ENCODE measurements at places on chromosomes 6 and 20. TPM values are rescaled to one million over a fixed set of nuclear protein-coding genes. Genes with fewer than 3 reads are reported as not detected.

The C4A gene
- 3.6 TPM for total RNA-seq

The SLC52A3 gene
- total RNA-seq, result not detected

The ECHDC1 gene
- 47.1 TPM for total RNA-seq

The OOEP gene
- 0.52 TPM for total RNA-seq

The SHLD1 gene
- 7.0 TPM for total RNA-seq

The UST gene
- total RNA-seq, result 0.42 TPM

The ECT2L gene
- not detected for total RNA-seq

The TNNC2 gene
- not detected for total RNA-seq

The CDH4 gene
- total RNA-seq, result 0.13 TPM

The PNLDC1 gene
- 0.57 TPM for total RNA-seq

DNA sequence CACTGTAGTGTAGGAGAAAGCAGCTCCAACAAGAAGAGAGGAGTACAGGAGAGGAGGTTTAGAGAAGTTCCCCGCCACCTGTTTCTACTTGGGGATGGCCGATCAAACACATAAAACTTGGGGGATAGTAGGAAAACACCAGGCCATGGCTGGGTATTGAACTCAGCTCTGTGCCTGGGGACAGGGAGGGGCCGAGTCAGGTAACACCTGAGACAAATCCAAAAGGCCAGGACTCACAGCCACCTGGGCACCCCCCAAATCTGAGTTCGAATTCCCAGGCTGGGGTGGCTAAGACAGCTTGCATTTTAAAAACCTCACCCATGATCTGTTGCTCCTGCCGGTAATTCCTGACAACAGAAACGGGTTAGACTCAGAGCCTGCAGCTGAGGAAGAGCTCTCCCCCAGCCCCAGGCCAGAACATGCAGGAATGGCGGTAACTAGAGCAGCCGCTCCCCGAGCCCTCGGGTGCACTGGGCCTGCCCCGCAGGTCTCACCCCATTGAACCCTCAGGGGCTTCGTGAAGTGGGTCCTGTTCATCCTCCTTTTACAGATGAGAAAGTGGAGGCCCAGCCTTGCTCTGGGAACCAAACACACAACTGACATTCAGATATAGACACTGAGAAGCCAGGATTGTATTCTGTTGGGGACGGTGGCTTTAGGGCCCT lies 61.0 kb downstream of the TCP11 start:
- no peak for DNase-seq

GRCh38 chr20:62697468-62697912 lies 11.1 kb upstream of the NTSR1 start:
- DNase-seq, result no peak

DNA sequence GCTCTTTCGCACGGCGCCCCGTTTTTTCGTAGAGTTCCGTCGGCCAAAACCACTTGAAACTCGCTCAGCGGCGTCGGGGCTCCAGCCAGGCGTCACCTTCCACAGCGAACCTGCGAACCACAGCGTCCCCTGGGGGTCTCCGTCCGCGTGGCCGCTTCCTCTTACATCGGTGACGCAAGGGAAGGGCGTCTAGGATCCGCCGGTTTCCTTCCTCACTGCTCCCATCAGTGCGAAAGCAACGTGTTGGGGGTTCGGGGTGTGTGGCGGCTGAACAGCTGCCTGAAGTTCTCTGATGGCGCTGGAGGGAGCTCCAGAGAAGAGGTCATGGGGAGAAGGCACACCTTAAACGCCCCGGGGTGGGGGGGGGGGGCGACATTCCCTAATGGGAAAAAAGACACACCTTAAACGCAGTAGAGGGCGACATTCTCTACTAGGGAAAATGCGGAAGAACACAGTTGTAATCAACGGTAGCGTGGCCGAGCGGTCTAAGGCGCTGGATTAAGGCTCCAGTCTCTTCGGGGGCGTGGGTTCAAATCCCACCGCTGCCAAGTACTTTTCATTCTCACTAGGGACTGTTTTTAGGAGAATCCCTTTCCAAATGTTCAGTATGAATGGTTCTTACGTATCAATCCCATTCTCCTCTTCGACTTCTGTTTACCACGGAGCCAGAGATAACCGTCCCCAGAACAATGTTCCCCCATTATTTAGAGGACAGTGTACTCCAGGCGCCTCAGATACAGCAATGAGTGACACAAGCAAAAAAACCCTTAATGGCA lies 16.4 kb downstream of the ZNF311 start:
- DNase-seq, result peak; percentile 83

GRCh38 chr6:77017537-77017936 lies 445.8 kb downstream of the HTR1B start:
- DNase-seq, result no peak

- DNase-seq, result peak; percentile 6
These were observed 44.3 kb upstream of the FRMD1 start for GRCh38 chr6:168123165-168123911.

- no peak for DNase-seq
These were observed 136.3 kb downstream of the PREX1 start for GRCh38 chr20:48691523-48691922.

DNA sequence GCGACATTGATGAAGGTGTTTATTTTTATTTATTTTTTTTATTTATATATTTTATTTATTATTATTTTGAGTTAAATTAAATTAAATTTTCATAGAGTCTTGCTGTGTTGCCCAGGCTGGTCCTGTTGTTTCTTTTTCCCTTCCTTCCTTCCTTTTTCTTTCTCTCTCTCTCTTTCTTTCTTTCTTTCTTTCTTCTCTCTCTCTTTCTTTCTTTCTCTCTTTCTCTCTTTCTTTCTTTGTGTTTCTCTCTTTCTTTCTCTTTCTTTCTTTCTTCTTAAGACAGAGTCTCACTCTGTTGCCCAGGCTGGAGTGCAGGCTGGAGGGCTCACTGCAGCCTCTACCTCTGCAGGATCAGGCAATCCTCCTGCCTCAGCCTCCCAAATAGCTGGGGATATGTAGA lies 84.7 kb upstream of the AKAP12 start:
- no peak for DNase-seq

DNA sequence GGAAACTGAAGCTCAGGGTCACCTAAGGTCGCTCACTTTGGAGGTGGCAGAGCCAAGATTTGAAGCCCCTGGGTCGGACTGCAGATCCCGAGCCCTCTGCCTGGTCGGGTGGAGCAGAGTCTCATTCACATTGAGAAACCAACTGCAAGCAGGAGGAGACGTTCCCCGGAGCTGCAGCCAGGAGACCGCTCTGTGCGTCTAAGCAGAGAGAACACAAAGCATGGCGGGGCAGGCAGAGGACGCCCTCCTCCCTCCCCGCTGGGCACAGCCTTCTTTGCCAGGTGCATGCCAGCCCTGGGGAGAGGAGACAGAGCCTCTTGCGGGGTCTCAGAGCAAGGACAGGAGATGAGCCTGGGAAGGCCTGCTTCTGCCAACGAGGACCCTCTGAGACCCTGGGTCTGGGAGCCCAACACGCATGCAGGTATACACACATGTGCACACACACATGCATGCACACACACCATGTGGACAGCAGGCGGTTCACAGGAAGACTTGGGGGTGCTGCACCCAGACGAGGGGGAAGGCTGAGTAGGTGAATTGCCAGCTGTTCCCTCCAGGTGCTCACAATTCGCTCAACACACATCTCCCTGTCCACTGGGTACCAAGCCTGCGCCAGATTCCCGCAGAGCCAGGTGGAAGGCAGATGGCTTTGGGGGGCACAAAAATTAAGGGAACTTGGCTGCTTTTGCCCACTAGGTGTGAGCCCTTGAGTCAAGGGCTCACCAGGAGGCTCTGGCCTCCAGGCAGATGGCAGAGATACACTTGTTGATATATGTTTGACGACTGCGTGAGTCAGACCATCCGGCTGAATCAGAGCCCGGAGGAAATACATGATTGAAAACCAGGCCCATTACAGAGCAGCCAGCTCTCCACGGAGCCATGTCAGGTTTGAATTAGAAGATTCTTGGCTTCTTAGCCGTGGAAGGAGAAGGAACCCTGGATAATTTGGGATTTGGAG lies 5.5 kb upstream of the NTSR1 start:
- peak; percentile 29 for DNase-seq

DNA sequence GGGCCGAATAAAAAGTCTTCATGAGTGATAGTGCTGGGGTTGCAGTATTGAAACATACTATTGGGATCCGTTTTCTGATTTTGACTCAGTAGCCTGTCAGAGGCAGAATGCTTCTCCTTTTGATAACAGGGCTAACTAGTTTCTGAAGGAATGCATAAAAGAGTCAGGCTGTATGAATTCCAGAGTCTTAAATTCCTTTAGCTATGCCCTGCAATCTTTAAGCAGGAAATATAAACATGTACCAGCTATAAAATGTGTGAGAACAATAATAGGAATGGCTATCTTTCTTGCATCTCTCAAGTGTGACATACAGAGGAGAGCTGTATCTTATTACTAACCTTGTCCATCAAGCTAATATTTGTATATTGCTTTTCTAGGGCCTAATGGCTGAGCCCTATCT lies 917.1 kb downstream of the KIF16B start:
- no peak for DNase-seq

- no peak for DNase-seq
These were observed 221.0 kb upstream of the SULF2 start for GRCh38 chr20:48006036-48006833.

DNA sequence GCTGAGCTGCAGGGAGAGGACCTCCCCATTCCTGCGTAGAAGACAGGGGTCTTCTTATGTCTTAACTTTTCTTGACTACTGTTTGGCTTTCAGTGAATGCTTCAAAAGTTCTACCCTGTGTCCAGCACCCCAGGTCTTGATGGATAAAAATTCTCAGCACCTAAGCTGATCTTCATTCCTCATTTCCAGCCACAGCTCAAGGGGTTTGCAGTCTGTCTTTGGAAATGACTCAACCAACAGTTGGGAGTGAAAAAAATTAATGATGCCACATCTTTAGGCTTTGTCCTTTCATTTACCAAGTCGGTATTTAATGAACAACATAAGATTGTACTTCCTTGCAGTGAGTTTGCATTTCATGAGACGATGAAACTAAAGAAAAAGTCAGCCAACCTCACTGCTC lies 40.3 kb downstream of the PRDM1 start:
- no peak for DNase-seq

DNA sequence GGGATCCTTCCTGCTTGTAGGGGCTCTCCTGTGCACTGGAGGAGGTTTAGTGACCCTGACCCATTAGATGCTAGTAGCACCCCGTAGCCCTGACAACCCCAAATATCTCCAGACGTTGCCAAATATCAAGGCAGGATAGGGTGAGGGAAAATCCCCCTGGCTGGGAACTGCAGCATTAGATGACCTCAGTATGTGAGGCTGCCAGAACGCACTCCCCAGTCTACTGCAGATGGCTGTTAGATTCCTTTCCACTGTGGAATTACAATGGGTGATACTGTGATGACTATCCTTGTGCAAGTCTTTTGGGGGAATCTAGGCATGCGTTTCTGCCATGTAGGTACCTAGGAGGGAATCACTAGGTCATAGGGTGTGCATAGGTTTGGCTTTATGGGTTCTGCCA lies 226.3 kb upstream of the KCNG1 start:
- DNase-seq, result no peak

DNA sequence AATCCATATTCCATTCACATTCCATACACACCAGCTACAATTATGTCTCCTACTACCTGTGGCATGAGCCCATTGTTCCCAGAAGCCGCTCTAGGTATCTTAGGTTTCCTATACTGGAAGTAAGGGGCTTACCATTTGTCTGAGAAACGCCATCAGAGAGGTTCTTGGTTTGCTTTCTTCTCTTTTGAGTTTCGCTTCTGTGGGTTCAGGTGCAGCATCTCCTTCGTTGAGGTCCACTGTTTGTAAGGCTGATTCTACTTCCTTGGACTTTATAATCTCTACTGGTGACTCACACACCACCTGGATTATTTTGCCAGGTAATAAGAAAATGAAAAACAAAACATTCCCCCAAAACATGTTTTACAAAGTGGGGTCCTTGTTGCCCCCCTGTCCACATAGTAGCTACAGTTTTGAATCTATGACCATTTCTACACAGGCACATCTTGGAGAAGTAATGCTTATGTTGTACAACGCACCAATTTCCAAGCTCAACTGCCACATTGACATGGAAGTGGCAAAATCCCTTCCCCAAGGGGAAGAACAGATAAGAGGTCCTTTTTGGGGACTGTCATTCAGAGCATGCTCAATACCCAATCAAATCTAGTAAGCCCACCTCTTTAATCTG lies 103.5 kb downstream of the BCAS1 start:
- DNase-seq, result no peak

DNA sequence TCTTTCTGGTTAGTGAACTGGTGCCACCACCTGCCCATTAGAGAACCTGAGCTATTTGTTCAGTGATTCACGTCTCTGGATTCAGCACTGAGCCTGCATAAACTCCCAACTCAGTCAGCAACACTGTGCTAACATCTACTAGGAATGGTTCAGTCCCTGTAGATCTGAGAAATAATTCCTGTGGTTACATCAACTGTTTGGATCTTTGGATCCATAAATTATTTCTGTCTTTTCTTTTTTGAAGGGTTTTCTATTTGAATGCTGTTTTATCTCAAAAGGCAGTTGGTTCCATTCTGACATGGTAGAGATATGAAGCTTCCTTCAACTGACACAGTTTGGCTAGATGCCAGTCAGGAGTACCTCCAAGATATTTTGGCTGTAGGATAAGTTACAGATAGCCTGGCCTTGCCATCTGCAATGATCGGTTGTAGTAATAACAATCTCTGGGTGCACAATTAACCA lies 125.9 kb downstream of the TRMT11 start:
- no peak for DNase-seq

DNA sequence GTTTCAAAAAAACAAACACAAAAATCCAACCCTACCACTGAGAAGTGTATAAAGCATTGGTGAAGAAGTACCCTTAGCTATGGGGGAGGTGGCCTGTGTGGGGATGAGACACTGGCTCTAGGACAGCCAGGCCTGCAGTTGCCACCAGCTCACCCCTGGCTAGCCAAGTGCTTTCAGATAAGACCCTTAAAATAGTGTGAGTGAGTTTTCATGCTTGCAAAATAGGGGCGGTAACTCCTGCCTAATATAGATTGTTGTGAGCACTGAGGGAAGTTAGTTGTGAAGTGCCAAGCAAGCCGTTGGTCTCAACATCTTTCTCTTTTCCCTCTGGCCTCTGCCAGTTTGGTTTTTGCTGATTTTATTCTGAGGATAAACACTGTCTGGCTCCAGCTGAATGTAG lies 11.3 kb downstream of the PPP1R3G start:
- no peak for DNase-seq
